ENCODE measurements at places on chromosomes 1 and 21.

GRCh38 chr1:234769284-234769985, 159.5 kb upstream of the IRF2BP2 start:
- DNase-seq: no peak

- no peak for DNase-seq
Observed at GRCh38 chr1:206982216-206982615, 12.0 kb upstream of the FCAMR start.

GRCh38 chr1:62394646-62395045, 42.2 kb upstream of the USP1 start:
- DNase-seq: no peak

DNA sequence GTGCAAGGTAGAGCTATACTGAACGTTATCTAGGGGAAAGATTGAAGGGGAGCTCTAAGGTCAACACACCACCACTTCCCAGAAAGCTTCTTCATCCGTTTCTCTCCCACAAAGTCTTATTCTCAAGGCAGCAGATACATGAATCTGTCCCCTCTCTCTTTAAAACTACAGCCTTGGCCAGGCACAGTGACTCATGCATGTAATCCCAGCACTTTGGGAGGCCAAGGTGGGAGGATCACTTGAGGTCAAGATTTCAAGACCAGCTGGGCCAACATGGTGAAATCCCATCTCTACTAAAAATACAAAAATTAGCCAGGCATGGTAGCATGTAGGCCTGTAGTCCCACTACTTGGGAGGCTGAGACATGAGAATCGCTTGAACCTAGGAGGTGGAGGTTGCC, 8.1 kb downstream of the CYP4X1 start:
- no peak for DNase-seq

- DNase-seq: no peak
Observed at GRCh38 chr1:216826646-216827045, 103.4 kb upstream of the ESRRG start.

GRCh38 chr1:204465546-204466415, 28.8 kb downstream of the PIK3C2B start:
- no peak for DNase-seq

- DNase-seq: no peak
Observed at GRCh38 chr1:183164963-183165362, 21.1 kb upstream of the LAMC2 start.

DNA sequence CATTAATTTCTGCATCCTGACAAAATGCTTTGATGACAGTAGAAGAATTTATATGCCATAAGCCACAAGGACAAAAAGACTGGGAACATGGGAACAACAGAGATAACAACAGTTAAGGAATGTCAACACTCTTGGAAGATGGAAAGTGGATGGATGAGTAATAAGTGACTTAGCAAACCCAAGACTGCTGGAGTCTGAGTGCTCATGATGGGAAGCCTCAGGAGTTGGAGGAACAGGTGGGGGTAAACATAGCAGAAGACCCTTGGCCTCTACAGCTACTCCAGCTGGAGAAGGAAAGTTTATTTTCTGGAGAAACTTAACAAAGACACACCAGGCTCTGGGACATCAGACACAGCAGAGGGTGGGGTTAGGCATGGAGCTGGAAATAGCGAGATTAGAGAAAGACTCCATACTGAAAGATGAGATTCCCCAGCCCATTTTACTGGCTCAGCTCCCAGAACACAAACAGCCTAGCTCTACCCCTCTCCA, 13.6 kb downstream of the G0S2 start:
- DNase-seq: peak; percentile 28

DNA sequence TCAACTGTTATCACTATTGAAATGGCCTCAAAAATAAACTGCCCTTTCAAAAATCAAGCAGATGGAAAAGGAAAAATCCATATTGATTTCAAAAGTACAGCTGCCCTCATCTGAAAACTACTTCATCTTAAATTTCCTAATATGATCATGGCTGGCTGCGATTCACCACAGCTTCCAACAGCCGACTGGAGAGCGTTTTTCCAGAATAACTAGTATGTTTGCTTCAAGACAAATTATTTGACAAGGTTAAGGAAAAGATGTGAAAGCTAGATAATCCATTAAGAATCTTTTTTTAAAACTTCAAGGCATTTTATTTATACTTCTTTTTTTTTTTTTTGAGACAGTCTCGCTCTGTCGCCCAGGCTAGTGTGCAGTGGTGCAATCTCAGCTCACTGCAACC, 4.1 kb upstream of the DEGS1 start:
- DNase-seq: no peak

DNA sequence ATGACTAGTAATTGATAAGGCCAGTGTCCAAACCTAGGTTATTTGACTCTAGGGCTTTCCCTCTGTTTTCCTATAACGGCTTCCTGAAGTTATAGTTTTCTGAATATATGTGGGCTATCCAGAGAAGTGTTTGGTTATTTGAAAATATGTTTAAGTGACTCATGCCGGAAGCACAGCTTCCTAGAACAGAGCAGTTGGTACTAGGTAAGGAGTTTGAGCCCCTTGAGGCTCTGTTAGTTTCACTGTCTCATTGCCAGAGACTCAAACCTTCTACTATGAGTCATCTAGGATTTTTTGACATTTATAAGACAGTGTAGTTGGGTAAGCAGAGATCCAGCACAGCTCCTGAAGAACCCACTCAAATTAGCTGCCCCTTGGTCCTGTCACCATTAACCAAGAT, 27.1 kb upstream of the LEPR start:
- no peak for DNase-seq

DNA sequence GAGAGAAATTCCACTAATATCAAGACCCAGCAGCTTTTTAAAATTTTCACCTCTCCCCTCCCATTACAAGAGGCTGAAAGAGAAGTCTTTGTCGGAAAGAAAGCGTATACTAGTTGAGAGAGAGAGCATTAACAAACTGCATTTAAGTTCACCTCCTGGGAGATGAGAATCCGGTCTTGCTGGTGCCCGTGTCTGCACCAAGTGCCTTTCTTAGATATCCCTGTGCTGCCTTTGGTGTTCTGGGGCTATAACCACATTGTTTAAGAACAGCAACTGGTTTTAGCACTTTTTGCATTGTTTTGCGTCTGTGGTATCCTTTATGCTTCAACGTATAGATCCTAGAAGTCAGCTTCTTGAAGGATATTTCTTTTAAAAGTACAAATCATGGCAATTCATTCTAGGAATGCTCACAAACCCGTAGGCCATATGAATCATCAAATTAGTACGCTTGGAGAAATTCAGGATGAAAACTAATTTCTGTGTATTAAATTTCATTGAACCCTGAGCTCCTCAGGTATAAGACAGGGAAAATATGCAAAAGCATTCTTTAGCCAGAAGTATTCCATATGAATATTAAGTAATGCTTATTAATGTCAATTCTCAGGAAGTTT, 3.4 kb upstream of the RPE65 start:
- no peak for DNase-seq

- DNase-seq: no peak
Observed at GRCh38 chr1:82762829-82763532, 962.2 kb downstream of the ADGRL2 start.

- no peak for DNase-seq
Observed at GRCh38 chr1:88973520-88974137, 18.8 kb downstream of the KYAT3 start.

DNA sequence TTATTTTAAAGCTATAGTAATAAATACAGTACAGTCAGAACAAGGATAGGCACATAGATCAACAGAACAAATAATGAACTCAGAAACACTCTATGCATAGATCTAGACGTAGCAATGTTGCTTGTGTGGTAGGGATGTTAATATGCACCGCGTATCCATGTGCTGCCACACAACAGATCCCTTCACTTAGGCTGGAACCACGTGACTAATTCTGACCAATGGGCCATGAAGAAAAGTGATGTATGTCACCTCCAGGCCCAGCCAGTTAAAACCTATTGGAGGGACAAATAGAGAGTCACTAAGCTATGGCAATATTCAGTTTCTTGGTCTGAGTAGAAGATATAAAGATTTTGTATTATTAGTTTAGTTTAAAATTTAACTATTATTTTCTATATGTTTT, 91.4 kb downstream of the ADAMTS1 start:
- DNase-seq: no peak

DNA sequence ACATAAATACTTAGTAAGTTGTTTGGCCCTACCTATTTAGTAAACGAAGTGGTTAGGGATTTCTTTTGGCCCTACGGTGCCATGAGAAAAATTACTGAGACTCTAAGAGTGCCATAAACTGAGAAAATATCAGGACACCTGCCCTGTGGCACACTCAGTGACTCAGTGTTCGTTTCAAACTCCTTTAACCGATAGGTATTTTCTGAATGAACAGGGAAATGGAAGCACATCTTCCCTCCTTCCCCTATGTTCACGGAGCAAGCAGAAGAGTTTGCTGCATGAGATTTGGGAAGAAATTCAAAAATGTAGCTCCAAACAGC, 134.2 kb downstream of the KAZN start:
- no peak for DNase-seq

- DNase-seq: no peak
Observed at GRCh38 chr21:29098156-29098555, 24.7 kb upstream of the CCT8 start.

GRCh38 chr1:198880818-198881597, 242.2 kb downstream of the PTPRC start:
- DNase-seq: peak; percentile 70

DNA sequence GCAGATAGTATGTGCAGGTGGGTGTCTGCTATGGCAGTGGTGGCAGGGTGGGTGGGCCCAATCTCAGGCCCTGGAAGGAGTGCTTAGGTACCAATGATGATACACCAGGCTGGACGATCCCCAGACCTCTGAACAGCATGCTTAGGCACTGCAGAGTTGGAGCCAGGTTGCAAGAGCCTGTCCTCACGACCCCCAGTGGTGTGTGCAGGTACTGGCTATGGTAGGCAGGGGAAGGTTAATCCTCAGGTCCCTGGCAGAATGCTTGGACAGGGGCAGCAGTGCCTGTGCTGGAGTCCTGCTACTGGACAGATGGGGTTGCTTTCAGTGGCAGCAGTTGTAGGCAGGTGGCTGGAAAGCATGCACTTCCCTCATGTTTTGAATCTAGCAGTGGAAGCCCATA, 100.5 kb upstream of the NEK7 start:
- DNase-seq: no peak

DNA sequence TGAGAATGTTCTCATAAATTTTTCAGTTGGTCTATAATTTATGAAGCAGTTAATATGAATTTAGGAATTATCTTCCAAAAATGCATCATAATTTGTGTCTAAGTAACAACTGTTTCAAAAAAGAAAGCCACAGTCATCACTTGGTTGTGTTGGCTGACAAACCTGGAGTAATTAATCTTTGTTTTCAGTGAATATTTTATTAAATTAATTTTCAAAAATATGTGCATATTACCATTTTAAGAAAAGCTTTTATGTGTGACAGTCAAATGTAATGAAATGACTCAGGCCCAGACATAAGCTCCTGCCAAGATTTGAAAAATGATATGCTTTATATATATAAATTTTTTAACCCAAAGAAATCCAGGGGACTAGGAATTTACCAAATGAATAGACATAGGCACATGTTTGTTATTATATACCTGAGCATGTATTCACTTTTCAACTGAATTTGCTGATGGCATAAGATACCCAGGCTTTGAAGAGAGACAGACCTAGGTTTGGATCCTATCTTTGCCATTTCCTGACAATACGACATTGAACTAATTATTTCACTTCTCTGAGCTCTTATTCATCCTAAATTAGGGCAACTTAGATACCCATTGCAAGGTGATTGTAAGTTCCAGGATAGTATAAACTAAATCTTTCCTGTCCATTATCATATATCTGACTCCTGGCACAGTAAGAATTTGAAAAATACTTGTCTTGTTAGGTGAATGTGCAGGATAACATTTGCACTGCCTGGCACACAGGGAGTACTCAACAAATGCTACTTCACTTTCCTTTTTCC, 729.5 kb upstream of the ADGRL2 start:
- DNase-seq: no peak

DNA sequence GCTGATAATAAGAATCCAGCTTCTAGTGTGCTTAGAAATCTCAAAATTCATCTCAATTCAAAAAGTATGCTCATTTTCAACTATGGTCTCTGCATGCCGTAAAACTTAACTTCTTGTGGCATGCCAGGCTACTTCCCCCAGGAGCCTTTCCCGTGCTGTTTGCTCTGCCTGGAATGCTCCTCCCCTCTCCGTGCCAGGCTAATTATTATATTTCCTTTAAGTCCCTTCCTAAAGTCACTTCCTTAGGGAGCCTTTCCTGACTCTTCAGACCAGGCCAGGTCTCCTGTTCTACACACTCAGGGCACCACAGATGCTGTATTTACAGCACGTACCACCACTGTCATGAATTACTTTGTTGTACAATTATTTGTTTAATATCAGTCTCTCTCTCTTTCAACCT, 67.1 kb upstream of the PPP2R5A start:
- no peak for DNase-seq

DNA sequence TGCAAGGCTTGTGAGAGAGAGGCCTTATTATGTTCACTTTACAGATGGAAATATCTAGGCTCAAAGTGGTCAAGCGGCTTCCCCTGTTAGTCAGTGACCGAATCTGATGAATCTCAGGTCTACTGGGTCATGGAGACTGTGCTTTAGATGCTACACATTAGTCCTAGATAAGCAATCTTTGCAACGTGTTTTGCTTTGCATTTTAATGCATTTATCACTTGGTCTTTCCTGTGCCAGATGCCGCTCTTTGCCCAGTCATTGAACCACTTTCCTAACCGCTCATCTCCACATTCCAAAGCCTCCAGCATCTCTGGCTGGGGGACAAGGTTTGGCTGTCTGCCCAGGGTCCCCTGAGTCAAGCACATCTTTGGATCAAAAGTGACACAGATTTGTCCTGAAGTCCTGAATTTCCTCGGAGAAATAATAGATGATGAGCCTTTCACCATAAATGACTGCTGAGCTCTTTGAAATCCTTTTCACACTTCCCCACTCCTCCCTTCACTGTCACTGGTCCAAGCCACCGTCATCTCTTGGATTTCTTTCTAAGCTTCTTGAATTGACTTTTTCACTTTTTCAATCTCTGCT, 96.0 kb upstream of the USP24 start:
- DNase-seq: peak; percentile 52

GRCh38 chr1:98668733-98669132, 7.2 kb downstream of the SNX7 start:
- DNase-seq: no peak

GRCh38 chr1:203074610-203075009, 11.2 kb downstream of the MYOG start:
- no peak for DNase-seq

- no peak for DNase-seq
Observed at GRCh38 chr1:2875707-2876561, 74.4 kb upstream of the TTC34 start.

DNA sequence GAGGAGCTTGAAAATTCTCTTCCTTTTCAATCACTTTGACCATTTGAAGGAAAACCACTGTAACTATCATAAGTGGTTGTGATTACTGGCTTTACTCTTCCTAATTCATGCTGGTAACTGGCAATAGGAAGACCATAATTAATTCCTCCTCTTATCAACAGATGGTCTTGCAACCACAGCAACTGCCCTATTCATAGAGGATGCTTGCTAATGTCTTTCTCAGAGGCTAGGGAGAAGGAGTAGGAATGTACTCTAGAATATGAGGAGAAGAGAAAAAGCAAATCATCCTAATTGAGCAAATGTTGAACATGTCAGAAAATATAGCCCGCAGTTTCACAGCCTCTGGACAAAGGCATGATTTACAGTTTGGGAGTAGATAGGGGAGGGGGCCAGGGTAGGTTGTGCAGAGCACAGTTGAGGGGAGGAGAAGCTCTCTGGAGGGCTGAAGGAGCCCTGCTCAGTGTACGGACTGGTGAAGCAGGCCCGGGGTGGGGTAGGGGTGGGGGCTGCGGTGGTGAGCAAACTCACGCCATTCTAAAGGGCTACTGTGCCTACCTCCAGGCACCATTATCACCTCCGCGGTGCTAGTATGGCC, 192.9 kb downstream of the PCP4 start:
- DNase-seq: no peak

Data from NCI-H446 (cell line).